Activated CD8-positive, alpha-beta memory T cell treated with anti-CD3 and anti-CD28 coated beads for 1 hour (primary cell): ENCODE measurements at places on chromosomes 11 and 22.

DNA sequence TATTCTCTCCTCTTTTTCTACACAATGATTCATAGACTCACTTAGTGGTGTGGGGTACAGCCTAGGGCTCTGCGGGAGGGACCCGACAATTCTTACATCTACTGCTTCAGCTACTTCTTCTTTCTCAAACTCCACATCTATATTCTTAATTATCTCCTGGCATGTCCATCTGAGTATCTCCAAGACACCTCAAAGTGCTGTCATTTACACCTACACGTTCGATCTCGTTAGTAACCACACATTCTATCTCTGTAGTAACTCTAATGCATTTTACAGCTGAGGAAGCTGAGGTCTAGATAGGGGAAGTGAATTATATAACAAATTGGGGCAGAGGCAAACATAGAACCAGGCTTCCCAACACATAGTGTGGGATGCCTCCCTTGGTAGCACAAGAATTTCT is 27.7 kb upstream of the RRM1 start:
- no peak for DNase-seq

DNA sequence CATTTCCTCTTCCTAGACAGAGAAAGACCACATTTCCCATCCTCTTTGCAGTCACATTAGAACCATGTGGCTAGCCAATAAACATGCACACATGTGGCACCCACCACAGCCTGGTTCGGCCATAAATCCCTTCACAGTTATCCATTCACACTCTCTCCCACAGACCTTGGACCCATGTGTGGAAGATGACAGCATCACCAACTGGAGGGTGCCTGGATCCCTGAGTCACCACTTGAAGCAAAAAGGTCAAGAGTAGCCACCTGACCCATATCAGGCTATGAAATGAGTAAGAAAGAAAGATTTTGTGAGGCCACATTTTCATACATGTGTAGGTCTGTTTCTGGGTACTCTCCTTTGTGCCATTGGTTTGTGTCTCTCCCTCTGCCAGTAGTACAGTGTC is 9.0 kb upstream of the TMEM121B start:
- DNase-seq, result no peak

GRCh38 chr11:73409431-73409830 is 33.2 kb downstream of the RELT start:
- DNase-seq, result no peak

DNA sequence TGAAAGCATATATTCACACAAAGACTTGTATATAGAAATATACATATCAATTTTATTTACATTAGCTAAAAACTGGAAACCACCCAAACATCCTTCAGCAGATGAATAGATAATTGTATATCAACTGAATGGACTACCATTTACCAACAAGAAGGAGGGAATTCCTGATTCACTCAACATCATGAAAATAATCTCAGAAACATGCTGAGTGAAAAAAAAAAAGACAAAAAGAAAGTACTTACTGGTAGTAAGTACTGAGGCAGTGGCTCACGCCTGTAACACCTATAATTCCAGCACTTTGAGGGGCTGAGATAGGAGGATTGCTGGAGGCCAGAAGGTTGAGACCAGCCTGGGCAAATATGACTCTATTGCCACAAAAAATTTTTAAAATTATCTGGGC is 7.4 kb upstream of the IPO7 start:
- no peak for DNase-seq

GRCh38 chr11:88064097-88064705 is 111.0 kb downstream of the RAB38 start:
- no peak for DNase-seq

DNA sequence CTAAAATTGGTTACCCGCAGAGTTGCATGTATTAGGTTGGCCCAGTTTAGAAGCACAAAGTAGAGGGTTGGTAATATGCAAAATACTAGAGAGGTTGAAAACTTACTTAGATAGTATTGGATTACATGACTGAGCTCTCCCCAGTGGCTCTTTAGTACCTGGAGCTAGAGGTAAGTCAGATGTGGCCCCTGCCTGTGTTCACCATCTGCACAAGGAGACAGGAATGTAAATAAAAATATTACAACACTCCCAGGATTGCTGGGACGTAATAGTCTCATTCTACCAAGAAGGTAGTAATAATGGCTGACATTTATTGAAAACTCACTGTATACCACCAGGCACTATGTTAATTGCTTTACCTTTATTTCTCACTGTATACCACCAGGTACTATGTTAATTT is 129.6 kb downstream of the SLC17A6 start:
- no peak for DNase-seq
